ENCODE measurements at places on chromosomes 6 and 20.
A peak's percentile ranks its signal among the peaks of the same experiment; 100 is the strongest.

GRCh38 chr6:85678026-85678601 lies 35.4 kb upstream of the SYNCRIP start:
- no peak for DNase-seq

DNA sequence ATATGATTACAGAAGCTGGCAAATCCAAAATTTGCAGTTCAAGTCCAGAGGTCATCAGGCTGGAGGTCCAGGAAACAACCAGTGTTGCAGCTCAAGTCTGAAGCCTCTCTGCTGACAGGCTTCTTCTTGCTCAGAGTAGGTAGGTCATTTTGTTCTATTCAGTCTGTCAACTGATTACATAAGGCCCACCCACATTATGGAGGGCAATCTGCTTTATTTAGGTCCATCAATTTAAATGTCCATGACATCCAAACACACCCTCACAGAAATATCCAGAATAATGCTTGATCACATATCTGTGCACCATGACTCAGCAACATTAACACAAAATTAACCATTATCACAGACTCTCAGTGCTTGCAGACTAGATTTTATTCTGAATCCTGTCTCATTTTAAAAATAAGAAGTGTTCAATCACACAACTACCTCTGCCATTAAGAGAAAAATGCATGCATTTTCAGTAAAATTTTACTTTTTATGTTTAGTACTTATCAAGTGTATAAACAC lies 759.2 kb upstream of the ADGRB3 start:
- no peak for DNase-seq

GRCh38 chr6:158322724-158323560 lies 10.7 kb downstream of the TULP4 start:
- DNase-seq: no peak

DNA sequence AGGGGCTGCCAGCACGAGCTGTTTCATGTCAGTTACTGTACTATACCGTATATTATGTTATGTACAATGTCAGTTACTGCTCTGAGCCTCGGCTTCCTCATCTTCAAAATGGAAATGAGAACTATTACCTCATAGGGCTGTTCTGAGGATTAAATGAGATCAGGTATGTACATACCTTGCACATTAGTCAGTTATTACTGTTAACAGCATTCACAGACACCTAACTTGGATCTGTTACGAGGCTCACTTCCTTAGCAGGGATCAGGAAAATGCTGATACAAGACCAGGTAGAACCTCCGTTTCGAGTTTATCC lies 69.7 kb upstream of the TBC1D7 start:
- no peak for DNase-seq

- DNase-seq: peak; percentile 44
These were observed 12.5 kb downstream of the ALDH8A1 start for GRCh38 chr6:134937426-134937825.

DNA sequence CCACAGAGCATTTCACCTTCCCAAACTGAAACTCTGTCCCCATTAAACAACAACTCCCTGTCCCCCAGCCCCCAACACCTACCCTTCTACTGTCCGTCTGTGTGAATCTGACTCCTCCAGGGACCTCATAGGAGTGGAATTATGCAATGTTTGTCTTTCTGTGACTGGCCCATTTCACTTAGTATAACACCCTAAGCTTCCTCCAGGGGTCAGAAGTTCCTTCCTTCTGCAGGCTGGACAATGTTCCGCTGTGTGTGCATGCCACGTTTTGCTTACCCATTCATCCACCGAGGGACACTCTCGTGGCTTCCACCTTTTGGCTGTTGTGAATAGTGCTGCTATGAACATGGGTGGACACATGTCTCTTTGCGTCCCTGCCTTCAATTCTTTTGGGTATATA lies 37.6 kb upstream of the MPC1 start:
- no peak for DNase-seq

- DNase-seq: no peak
These were observed 347.8 kb downstream of the CDKAL1 start for GRCh38 chr6:20882014-20882413.

GRCh38 chr6:48564036-48564820 lies 453.2 kb upstream of the PTCHD4 start:
- no peak for DNase-seq

DNA sequence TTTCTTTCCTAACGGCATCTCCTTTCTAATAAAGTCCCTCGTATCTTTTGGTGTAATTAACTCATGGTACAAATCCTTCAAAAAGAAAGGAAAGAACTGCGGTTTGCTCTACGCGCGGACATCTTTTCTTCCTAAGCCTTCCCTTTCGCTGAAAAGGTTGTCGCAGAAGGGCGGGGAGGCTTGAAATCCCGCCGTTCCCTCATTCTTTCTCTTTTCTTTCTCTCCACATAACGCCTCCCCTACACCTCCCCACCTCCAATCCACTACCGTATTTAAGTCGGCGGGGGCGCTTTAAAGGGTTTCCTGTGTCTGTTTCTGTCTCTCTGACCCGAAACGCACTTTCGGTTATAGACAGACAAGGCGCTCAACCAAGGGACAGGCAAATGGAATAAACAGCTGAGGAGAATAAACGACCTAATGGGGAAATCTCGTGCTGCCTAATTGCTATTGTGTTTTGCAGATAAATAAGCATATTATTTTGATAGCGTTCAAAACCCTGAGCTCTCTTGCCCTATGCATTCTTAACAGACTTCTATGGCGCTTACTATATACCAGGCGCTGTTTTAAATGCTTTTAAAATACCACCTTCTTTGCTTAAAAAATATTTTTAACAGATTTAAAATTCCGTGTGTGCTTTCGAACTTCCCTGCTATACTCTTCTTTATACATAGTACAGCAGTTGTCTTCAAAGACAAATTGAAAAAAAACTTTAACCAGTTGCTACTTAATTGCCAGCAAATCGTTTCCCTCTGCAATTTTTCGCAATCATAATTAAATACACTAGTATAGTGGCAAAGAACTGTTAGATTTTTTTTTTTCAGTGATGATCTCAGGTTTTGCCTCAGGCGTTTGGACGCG lies 2.5 kb upstream of the HEY2 start:
- DNase-seq: peak; percentile 55

GRCh38 chr6:56314683-56315523 lies 67.5 kb upstream of the COL21A1 start:
- peak; percentile 69 for DNase-seq

DNA sequence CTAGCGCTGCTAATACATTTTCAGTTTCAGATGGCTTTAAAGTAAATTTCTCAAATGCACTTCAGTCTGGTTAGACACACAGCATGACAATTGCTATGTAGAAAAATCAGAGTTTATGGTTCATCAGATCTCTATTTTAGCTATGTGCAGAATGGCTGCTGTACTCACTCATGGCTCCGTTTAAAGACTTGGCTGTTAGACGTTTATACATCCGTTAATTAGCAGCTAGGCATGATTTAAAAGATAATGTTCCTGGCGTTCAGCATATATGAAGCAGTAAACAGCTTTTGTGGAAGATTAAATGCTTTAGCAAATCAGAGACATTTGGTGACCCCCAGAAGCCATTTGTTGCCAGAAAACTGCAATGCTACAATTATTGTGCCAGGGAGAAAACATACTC lies 350.0 kb upstream of the MANEA start:
- DNase-seq: no peak

DNA sequence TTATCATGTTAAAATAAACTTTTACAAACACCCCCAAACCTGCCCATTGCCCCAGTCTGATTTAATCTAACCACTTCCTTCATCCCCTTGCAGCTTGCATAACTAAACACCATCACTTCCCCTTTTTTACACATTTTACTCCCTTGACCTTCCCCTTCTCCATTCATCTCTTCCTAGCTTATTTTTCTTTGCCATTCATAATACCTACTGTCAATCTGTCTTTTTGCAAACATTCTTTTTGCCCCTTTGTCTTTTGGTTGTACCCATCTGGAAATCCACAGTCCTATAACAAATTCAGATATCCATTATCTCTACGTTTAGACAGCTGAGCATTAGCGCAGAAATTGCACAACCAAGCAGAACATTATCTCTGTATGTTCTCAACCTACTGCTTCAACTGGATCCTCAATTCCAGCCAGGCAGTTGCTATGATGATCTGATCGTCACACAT lies 51.2 kb downstream of the C6orf52 start:
- DNase-seq: no peak

DNA sequence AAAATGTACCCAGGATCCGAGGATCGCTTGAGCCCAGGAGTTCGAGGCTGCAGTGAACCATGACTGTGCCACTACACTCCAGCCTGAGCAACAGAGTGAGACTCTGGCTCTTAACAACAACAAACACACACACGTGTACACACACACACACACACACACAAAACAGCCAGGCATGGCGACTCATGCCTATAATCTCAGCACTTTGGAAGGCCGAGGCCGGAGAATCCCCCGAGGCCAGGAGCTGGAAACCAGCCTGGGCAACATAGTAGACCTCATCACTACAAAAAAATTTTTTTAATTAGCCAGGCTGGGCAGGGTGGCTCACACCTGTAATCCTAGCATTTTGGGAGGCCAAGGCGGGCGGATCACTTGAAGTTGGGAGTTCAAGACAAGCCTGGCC lies 23.3 kb upstream of the ARFGEF2 start:
- DNase-seq: peak; percentile 15

GRCh38 chr20:25316506-25317190 lies 68.8 kb downstream of the PYGB start:
- no peak for DNase-seq
